ENCODE measurements at places on chromosomes 2 and 18.

GRCh38 chr2:162212366-162212765 lies 30.9 kb downstream of the FAP start:
- no peak for DNase-seq

- no peak for DNase-seq
These were observed 47.7 kb upstream of the NR4A2 start for GRCh38 chr2:156380117-156380645.

- no peak for DNase-seq
These were observed 41.4 kb downstream of the STARD6 start for GRCh38 chr18:54316071-54316820.

GRCh38 chr2:191038241-191038725 lies 24.3 kb upstream of the STAT1 start:
- no peak for DNase-seq

GRCh38 chr18:2900684-2901422 lies 54.0 kb downstream of the EMILIN2 start:
- DNase-seq: no peak
